ENCODE measurements at places on chromosomes 2 and 18.

- no peak for DNase-seq
These were observed 137.9 kb downstream of the KLHL29 start for GRCh38 chr2:23522726-23523372.

GRCh38 chr2:8475349-8476031 lies 206.4 kb upstream of the ID2 start:
- no peak for DNase-seq

GRCh38 chr2:15636972-15637785 lies 45.5 kb downstream of the DDX1 start:
- peak; percentile 72 for DNase-seq

DNA sequence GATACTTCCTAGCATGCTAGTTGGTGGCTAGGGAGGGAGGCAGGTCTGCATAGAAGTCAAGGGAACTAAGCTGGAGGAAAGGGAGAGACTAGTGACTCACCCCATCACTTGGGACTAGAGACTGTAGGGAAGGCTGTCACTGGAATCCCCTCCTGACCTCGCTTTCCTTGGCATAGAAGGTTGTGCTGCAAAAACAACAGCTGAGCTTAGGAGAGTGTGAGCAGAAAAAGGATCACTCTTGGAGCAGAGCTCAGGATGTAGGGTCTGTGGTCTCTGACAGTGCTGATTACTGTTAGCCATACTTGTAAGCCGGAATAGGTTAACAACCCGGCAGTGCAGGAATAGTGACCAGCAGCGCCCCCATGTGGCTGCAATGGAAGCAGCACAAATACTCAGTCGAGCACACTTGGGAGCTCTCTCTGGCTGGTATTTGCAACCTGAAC lies 66.9 kb upstream of the SMAD2 start:
- DNase-seq = peak; percentile 66

- no peak for DNase-seq
These were observed 75.8 kb upstream of the ZNF516 start for GRCh38 chr18:76570856-76571255.

DNA sequence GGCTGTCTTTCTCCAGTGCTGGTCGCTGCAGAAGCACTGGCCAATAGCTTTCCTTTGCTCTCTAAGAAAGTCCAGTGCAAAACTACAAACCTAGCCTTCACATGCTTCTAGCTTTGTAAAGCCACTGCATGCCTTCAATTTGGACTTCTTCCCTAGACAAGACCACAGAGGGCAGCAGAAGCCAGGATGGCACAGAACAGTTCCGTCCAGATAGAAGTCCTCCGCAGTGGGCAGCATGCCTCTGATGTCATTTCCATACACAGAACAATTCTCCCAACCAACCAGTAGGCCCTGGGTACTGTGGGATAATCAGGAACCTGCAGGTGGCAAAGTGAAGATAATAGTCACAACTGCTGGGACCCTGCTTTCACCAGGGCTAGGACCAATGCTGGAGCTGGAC lies 3.3 kb downstream of the ST6GAL2 start:
- no peak for DNase-seq

- no peak for DNase-seq
These were observed 36.0 kb downstream of the PCBP1 start for GRCh38 chr2:70123051-70123828.

GRCh38 chr2:241933179-241933911 lies 63.8 kb downstream of the RTP5 start:
- DNase-seq = no peak

GRCh38 chr2:80476535-80477117 lies 172.1 kb upstream of the LRRTM1 start:
- DNase-seq = no peak

GRCh38 chr2:26478366-26478765 lies 442 bp upstream of the OTOF start:
- DNase-seq = no peak

- no peak for DNase-seq
These were observed 98.8 kb downstream of the CTAGE1 start for GRCh38 chr18:22318745-22319407.

- no peak for DNase-seq
These were observed 116.8 kb upstream of the MEIS1 start for GRCh38 chr2:66318009-66318561.

Measured in D341Med (cell line).